ENCODE measurements at places on chromosomes 1 and 21.
A peak's percentile ranks its signal among the peaks of the same experiment; 100 is the strongest.

- DNase-seq = no peak
These were observed 694.6 kb downstream of the USP25 start for GRCh38 chr21:16424331-16424751.

GRCh38 chr1:16324456-16324890 is 27.8 kb downstream of the FBXO42 start:
- no peak for DNase-seq

- DNase-seq = no peak
These were observed 160.2 kb downstream of the NTMT2 start for GRCh38 chr1:170305777-170306512.

- DNase-seq = no peak
These were observed 395.2 kb upstream of the LYPLAL1 start for GRCh38 chr1:218778257-218779126.

- DNase-seq = no peak
These were observed 112.3 kb downstream of the GLIS1 start for GRCh38 chr1:53626616-53627015.

DNA sequence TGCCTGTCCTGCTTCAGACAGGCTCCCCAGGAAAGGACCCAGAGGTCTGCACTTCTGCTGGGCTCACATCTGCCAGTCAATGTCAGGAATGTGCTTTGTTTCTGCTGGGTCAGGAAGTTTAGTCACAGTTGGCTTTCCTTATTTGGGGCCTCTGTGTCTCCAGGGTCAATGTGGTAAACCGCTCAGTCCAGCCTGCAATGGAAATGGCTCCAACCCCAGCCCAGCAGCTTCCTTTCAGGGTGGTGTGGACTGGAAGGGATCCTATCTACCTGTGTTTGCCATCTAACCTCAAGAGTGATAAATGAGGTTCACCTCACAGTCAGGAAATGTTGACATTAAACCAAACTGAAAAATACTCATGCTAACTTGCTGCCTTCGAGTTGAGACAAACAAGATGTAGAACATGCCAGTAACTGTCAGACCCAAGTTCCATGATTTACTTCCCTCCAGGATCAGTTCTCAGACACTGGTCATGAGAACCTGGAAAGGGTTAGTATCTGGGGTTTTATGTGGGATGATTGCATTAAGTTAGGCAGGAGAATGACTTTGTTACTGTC is 20.3 kb downstream of the ENO1 start:
- DNase-seq = peak; percentile 98

DNA sequence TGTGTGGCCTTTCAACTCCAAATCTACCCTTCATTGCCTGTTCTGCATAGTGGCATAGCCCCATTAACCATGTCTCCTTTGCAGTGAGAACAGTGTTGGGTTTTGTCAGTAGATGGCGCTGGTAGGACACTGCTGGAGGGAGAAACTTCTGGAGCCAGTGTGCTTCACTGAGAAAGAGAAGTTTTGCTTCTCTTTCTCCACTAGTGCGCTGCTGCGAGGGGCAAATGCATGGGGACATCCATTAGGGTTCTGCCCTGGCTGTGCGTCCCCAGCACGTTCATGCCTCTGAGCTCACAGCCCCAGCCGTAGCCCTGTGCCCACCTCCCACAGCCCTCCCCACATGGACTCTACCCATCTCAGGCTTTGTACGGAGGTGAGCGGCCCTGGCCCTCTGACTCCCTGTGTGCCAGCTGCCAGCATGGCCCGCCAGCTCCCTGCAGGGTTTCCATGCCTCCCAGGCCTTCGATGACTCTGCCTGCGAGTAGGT is 53.1 kb downstream of the RIMS3 start:
- no peak for DNase-seq

DNA sequence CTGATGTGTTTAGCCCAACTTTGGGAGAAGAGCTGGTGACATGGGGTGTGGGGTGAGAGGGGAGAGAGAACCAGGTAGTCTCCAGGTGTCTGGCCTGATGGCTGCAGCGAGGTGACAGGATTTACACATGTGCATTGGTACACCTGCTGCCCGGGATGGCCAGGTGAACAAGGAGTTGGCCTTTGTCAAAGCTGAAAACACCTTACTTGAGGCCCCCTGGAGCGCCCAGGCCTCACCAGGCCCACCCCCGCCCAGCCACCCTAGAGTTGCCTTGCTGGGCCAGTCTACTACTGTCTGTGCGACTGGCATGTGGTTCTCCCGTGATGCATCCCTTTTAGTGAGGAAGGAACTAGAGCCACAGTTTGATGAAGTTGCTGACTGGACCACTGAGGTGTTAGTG is 90.5 kb downstream of the ADARB1 start:
- no peak for DNase-seq

DNA sequence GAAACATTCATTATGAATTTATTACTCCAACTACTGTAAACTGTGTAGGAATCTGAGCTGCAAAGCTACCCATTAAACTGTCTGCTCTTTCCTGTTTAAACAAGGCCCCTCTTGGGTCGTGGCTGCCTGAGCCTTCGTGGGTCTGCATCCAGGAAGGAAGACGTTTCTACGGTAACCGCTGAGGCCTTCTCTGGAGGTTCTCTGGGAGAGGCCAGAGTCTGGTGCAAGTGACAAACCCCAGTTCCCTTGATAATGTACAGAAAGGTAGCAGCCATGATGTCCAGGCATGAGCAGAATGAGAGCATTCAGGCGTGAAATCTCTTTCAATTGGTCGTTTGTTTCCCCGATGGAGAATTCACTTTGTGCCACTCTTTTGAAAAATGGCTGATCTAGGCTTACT is 350.2 kb downstream of the PLPP3 start:
- DNase-seq = no peak

- DNase-seq = no peak
These were observed 1.3 kb downstream of the SIPA1L2 start for GRCh38 chr1:232628335-232629249.

DNA sequence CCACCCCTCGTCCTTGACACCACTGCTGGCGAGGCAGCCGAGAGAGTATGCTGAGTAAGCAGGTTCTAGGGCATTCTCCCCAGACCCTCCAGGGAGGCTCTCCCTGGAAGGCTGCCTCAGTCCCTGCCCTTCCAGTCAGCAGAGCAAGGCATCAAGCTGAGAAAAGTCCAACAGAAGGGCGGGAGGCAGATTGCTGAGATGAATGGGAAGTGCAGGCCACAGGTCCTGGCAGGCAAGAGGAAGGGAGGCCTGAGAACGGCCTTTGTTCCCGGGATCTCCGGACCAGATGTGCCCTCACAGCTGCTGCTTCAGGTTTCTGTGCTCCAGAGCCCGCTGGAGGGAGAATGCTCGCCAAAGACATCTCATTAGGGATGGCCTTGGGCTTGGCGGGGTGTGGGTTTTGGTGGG is 270.0 kb upstream of the VAMP3 start:
- DNase-seq = no peak

DNA sequence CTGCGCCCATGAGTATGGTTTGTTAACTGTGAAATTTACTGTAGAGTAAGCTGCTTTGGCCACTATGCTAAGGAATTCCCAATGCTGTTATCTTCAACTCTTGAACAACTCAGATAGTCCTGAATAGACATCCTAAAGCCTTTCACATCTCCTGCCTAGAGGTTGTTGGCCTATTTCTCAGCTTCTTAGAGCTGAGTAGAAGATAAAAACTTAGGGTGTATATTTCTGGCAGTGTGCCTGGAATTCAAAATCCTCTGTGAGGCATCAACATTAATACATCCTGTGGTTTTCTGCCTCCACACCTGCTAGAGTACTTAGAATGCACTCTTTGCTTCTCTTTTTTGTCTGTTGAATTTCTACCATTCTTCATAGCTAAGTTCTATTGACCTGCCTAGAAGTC is 45.8 kb upstream of the RC3H1 start:
- DNase-seq = no peak

GRCh38 chr1:73593364-73593763 is 604.6 kb downstream of the LRRIQ3 start:
- DNase-seq = no peak

DNA sequence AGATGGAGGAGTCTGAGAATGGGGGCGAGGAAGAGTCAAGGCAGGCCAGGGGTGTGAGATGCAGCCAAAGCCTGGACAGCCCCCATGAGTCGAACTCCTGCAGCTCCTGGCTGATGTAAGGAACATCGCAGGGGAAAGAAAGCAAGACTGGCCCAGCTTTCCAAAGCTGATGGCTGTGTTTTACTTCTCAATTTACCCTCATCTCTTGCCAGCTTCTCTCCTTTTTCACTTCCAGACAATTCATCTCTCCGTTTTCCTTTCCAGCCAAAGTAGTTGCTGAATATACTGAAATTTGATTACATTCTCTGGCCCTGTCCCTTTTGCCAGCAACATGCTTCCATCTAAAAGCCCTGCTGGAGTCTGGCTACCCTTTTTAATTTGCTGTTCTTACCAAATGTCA is 40.0 kb upstream of the UBE2U start:
- DNase-seq = no peak

GRCh38 chr1:214792527-214793186 is 189.7 kb downstream of the CENPF start:
- DNase-seq = no peak

DNA sequence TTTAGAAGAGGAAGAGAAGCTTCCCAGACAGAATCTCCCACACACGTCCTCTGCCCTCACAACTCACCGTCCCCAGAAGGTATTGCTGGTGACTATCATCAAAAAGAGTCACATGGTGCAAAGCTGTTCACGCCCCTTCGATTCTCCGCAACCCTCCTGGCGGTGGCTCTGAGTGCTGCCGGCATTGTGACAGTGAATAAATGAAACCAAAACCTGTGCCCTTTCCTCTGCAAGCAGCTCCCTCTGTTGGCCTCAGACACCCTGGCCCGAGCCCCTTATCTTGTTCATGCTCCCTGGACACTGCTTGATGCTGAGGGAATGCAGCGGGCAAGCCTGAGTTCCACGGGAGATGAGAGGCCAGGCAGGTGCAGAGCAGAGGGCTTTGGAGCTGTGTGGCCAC is 510.3 kb downstream of the NPHP4 start:
- DNase-seq = no peak

- no peak for DNase-seq
These were observed 1.7 kb downstream of the PDE9A start for GRCh38 chr21:42654913-42655795.

DNA sequence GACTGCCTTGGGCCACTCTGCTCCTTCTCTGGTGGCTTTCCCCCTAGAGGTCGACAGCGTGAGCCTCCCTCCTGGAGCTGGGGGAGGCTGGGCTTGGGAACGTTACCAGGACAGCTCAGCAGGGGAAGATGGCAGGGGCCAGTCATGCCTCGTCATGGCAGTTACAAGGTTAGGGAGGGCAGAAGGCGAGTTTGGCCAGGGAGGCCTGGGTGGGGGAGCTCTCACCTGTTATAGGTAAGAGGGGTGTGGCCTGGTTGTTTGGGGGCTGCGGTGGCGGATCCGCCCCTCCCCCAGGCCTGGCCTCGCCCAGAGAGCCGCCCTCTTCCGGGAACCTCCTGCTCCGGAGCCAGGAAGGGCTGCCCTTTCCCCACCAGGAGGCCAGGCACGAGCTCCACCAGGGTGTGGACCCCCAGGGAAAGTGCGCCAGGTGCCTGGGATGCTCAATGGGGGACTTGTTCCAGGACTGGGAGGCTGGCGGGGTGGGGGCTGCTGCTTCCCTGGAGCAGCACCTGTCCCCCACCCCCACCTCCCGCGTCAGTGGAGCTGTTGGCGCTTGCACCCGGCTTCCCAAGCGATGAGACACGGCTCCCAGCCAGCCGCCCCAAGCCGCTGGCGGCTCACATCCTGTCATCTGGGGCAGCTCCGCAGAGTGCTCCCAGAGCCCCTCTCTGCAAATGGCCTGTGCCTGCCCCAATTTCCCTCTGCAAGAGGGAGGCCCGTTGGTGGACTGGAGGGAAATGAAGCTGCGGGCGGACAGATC is 23.6 kb upstream of the PKP1 start:
- DNase-seq = no peak

- no peak for DNase-seq
These were observed 118.5 kb downstream of the ITSN1 start for GRCh38 chr21:33760641-33761440.

DNA sequence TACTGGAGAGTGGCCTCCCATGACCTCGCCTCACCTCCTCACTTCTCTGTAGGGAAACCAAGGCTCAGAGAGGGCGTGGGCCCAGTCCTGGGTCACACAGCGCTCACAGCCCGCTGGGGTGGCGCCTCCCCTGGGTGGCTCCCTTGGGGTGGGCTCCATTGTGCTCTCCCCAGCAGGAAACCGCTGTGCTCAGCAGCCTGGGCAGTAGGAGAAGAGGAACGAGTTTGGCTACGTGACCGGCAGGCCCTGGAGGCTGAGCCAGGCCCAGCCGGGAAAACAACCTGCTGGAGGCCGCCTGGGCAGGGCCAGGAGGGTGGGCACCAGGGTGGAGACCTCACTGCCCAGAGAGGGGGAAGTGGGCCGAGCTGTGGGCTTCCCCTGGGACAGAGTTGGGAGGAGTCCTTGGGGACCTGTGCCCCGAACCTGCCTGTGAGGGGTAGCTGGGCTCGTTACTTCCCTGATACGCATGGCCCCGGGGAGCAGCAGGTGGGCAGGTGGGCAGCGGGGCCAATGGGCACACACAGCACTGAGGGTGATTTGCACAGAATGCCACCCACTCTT is 15.0 kb upstream of the FAM131C start:
- DNase-seq = no peak

GRCh38 chr21:44714905-44715304 is 3.5 kb upstream of the TSPEAR start:
- DNase-seq = no peak

GRCh38 chr1:202697038-202697437 is 13.2 kb downstream of the SYT2 start:
- DNase-seq = no peak

- no peak for DNase-seq
These were observed 863 bp upstream of the NUF2 start for GRCh38 chr1:163320891-163321290.

DNA sequence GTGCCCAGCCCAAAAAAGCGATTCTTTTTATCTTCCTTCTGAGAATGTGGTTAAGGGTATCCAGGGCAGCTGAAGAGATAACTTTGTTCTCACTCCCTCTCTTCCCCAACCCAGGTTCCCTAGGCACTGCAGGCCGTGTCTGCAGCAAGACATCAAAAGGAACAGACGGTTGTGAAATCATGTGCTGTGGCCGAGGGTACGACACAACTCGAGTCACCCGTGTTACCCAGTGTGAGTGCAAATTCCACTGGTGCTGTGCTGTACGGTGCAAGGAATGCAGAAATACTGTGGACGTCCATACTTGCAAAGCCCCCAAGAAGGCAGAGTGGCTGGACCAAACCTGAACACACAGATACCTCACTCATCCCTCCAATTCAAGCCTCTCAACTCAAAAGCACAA is 11.4 kb downstream of the WNT2B start:
- DNase-seq = no peak

GRCh38 chr1:246837418-246838117 is 94.2 kb downstream of the AHCTF1 start:
- no peak for DNase-seq

DNA sequence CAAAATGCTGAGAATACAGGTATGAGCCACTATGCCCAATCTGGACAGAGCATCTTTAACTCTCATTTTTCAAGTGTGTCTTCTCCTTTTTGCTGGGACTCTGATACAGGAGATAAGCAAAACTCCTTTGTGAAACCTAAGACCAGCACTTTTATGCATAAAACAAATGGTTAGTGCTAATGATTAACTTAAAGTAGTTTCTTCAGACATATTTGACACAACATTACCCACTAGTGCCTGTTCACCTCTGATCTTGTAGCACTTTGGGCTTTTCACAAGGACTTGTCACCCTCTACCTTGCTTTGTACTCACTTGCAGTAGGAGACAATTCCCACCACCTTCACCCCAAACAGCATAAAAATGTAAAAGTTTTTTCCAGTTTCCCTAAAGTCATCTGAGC is 216.3 kb downstream of the RGS7 start:
- DNase-seq = no peak

GRCh38 chr1:94048413-94049164 is 72.4 kb downstream of the ABCA4 start:
- no peak for DNase-seq

Data from GF-D8 (cell line).